ENCODE measurements at places on chromosomes 3 and 15.

DNA sequence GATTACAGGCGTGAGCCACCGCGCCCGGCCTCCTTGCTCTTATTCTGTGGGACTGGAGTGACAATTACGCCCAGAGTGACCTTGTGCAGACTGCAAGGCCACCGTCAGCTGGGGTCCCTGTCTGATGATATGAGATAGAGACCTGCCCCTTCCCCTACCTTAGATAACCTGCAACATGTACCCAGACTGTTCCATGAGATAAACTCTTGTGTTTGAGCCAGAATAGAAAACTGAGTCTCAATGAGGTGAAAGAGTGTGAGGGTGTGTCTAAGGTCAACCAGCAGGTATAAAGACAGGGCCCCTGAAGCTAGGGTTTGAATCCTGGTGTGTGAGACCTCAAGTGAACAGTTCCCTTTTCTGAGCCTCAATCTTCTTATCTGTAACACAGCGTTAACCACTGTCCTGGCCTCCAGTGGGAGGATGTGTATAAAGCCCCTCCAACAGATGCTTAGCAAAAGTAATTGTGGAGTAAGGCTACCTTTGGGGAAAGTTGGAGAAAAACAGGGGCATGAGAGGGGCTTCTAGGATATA, 6.0 kb downstream of the TADA3 start:
- DNase-seq, result no peak

DNA sequence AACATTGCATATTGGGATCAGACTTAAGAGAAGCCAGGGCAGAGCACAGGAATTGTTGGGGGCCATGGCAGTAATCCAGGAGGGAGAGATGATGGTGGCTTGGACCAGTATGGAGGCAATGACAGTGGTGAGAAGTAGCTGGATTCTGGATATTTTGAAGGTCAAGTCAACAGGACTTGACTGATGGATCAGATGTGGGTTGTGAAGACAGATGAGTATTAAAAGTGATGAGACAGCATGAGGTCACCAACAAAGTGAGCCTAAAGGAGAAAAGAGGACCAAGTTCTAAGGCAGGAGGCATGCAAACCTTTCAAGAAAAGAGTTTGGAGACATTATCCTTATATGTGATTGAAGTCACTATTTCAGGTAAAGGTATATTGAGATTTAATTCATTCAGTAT, 56.6 kb upstream of the TIPARP start:
- no peak for DNase-seq

DNA sequence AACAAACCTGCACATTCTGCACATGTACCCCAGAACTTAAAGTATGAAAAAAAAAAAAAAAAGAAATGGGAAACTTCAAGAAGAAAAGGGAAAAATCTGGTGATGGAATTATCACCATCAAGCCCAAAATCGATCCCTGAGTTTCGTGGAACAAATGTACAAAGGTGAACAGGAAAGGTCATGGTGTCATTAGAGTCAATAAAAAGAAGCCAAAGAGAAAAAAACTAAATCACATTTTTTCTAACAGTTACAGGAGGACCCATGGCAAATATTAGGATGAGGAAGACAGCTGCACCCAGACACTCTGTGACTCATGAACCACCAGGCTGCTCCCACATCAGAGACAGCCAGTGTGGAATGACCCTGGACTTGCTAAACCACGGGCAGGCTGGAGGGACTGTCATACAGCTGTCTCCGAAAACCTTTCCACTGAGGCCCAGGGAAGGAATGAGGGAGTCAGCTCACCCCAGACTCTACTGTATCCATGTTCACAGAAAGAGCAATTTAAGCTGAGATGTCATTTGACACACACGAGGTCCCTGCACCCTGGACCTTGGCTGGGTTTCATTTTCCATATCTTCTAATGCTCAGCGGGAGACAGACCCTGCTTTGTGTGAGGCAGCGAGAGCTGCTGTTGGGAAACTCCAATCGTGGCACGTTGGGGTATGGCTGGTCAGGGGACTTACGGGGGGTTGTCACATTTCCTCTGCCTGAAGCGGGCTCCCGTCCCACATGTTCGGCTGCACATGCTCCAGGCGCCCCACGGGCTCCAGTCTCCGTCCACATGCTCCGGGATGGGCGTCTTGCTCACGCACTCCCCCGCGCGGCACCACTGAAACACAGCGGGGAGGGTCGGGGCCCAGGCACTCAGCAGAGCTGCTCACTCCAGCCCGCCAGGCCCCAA, 210.2 kb downstream of the ADAMTS17 start:
- peak; percentile 56 for DNase-seq

DNA sequence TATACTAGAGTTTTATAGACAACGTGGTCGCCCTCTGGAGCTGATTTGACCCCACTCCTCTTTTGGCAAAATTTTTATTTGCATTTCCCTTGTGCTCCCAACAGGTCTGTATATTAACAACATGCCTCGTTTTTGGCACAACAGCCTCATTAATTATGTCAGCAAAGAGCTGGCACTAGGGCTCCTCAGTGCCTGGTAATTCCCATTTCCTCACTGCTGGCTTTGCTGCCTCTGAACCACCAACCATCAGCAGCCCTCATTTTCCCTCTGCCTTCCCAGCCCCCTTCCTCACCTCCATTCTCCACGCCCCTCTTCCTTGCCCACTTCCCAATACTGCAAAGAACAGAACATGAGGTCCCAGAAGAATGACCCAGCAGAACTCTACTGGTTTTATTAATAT, 204.8 kb downstream of the ABHD5 start:
- no peak for DNase-seq

- no peak for DNase-seq
Observed at GRCh38 chr15:101545548-101546505, 56.3 kb upstream of the PCSK6 start.

DNA sequence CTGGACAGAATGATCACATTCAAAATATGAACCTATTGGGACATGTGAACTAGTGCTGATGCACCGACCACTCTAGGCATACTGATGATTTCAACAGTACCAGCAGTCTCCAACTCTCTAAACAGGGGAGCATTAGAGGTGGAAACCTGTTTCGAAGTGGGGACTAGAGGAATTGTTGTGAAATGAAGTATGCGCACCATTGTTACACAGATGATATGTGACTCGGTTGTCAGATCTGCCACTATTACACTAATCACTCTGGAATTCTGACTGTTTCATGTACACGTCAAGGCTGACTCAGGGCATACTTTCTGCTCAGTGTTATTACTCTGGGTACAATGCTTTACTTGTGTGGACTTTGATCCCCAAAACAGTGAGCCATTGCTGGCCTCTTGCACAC, 198.2 kb upstream of the UBE2E2 start:
- DNase-seq, result no peak

DNA sequence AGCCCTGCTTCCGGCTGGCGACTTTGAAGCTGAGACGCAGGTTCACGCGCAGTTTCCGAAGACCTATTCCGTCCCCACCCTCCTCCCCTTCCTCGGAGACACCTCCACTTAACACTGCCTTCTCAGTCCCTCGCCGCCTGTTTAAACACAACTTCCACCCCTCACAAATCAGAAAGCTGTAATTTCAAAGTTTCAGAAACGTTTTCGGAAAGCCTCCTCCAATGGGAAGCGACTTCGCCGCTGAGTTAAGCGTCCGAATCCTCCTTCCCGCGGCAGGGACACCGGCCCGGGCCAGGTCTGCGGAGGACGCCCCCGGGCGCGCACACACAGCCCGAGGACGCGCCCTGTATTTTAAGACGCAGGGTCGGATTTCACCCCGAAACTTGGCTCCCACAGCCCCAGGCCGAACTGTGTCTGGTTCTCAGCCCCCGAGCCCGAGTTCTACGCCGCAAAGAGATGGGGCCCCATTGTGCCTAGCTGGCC, 559 bp upstream of the LRRN1 start:
- DNase-seq, result peak; percentile 55

DNA sequence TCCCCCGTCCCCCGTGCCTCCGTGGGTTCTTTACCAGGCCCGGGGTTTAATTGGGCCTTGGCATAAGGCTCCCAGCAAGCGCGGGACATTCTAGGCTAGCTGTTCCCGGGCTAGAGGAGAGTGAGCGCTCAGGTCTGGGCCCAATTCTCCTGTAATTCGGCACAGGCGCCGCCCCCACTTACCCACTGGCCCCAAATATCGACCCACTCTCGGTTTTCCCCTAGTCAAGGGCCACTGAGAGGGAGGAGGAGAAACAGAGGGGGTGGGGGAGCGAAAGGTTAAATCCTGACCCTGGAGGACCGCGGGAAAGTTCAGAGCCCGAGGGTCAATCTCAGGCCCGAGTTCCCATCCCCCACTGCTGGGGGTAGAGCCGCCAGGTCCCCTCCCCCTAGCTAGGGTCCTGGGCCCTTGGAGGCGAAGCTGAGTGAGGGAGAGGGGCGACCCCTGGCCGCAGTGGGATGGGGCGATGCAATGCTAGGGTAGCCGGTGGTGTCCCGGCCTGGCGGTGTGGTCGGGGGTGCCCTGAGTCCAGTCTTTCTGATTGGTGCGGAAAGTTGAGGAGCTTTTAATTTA, 8.5 kb upstream of the ONECUT1 start:
- DNase-seq, result no peak

GRCh38 chr3:32336113-32336498, 55.5 kb upstream of the CMTM7 start:
- DNase-seq, result no peak

GRCh38 chr15:82838096-82838735, 28.8 kb downstream of the WHAMM start:
- DNase-seq, result no peak

- peak; percentile 52 for DNase-seq
Observed at GRCh38 chr3:37861620-37862041, at the start of gene CTDSPL. CTDSPL (plus strand) TSS chr3:37861880; CDS start chr3:37862200, 320 bp downstream.

DNA sequence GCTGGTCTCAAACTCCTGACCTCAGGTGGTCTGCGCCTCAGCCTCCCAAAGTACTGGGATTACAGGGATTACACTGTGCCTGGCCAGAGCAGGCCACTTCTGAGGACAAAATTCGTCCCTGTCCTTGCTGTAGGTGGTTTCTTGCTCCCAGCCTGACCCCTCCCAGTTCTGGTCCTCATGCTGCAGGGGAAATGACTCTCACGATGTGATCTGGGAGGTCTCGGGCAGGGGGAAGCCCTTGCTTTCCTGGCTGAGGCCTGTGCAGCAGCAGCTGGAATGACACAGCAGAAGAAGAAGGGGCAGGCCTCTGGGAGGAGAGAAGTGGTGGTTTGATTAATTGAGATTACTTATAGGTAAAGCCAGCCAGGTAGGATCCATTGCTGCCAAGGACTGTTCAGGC, 39.3 kb downstream of the MEGF11 start:
- no peak for DNase-seq

DNA sequence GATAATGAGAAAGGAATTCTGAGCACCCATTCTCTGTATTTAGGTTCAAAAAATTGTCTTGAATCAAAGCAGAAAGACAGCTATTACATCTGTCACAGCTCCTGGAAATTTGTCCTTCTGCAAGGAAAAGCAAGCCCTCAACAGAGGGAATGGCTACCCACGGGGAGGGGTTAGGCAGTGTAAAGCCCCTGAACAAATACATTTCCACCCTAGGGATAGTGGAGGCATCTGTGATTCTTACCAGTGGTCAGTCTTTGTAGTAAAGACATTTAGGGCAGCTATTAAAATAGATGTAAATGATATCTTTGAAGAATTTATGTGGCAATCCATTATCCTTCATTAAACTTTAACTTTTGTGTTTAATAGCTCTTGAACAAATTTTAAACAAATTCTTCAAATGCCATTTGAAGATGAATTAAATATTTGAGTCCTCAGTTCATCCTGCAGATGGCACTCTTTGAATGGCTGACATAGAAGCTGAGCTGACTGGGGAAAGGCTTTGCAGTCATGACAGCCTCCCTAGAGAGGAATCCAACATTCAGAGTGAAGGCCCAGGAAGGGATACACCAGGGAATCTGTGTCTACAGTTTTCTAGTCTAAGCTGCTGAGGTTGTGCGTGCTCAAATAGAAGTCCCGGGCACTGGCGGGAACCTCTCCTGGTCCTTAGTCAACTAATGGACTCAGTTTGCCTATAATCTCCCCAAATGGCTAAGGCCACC, 359.7 kb upstream of the ROPN1 start:
- no peak for DNase-seq

DNA sequence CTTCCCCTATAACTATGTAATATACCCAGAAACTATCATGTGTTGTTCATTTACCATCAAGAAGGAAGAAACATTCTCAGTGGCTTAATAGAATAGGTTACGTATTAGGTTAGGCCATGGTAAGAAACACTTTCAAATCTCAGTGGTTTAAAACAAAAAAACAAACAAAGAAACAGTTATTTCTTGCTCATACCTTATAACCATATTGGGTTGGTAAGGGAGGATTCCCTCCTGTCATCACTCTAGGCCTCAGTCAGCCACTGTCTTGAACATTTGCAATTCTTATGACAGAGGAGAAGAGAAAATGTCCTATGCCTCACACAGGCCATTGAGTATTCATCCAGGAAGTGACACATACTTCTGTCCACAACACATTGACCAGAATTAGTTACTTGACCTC, 727.7 kb upstream of the NECTIN3 start:
- no peak for DNase-seq

DNA sequence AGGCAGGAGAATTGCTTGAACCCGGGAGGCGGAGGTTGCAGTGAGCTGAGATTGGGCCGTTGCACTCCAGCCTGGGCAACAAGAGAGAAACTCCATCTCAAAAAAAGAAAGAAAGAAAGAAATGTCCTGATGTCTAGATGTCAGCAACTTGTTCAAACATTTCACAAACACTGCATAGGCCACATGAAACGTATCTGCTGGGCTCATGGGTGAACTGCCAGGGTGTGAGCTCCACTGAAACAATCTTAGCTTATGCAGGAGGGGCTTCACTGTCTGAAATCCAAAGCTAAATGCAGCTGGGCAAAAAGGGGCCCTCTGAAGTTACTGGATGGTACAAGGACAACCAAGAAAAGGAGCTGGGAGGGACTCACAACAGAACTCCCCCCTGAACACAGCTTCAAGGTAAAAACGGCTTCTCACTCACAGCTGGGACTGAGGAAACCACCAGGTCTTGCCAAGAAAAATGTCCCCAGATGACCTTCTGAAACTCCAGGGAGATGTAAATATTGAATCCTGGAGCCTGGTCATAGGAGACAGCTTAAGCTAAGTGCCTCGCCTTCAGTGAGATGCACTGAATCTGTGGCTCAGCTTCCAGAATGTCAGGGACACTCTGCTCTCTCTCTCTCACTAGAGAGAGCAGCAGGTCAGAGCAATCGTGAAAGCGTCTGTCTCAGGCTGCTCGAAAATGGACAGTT, 31.9 kb downstream of the SEC61A1 start:
- no peak for DNase-seq

GRCh38 chr3:171190668-171191067, 164.1 kb upstream of the SLC2A2 start:
- no peak for DNase-seq

- no peak for DNase-seq
Observed at GRCh38 chr3:100700708-100701107, 8.6 kb upstream of the TFG start.

DNA sequence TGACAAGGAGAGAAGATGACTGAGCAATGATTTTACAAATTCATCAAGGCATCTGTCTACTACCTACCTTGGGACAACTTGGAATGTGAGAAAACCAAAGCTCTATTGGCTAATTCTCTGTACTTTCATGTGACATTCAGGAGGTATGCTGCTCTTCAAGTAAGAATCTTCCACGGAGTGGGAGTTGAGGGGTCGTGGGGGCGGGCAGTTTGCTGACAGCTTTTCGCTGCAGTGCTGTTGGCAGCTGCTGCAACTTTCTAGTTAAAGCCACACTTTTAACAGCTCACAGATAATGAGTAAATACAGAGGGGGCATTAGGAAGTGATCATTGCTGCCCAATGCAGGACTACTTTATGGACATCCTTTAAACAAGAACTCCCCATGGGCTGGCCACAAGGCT, 22.3 kb downstream of the CLDN1 start:
- no peak for DNase-seq

Measured in activated T-cell treated with anti-CD3 and anti-CD28 coated beads, Interleukin-2, amount 50 U/mL, for 24 hours (primary cell).